ENCODE measurements at places on chromosomes 16 and 17.

GRCh38 chr16:4847774-4848587 is 700 bp downstream of the UBN1 start:
- no peak for DNase-seq

DNA sequence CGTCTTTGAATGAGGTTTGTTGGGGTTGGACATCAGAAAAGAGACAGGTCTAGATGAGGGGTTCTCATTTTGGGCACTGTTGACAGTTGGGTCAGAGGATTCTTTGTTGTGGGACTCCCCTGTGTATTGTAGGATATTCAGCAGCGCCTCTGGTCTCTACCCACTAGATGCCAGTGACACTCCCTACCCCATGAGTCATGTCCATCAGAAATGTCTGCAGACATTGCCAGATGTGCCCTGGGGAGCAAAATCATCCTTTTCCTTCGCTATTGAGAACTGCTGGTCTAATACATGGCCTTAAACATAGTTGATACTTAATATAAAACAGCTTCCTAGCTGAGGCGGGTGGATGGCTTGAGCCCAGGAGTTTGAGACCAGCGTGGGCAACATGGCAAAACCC is 3.1 kb downstream of the ABAT start:
- no peak for DNase-seq

- no peak for DNase-seq
Measured at GRCh38 chr16:21971856-21972255, 18.7 kb downstream of the UQCRC2 start.

DNA sequence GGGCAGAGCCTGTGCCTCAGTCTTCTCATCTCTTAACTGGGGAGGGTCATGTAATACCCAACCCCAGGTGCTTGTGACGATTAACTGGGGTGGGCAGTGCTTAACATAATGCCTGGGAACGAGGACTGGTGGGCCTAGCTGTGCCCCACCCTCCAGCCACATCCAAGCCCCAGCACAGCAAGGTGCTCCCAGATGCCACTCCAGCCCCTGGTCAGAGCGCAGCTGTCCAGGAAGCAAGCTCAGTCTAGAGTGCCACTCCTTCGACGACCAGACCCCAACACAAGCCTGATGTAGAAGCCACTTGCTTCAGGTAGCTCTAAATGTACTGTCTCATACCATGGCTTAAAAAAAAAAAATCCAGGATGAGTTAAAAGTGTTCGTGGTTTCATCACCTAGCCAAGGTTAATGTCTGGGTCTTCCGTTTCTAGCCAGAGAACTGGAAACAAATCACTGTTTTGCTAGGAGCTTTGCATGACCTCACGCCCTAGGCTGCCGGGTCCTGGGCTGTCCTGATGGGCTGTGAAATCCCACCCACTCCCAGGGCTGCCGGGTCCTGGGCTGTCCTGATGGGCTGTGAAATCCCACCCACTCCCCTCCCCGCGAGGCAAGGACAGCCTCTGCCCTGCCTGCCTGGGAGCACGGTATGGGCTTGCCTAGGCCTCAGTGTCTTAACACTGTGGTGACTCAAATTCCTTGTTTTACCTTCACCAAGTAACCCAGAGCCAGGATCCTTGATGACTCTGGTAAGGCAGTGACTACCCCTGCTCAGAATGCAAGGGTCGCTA is 7.7 kb downstream of the MIEF2 start:
- no peak for DNase-seq

GRCh38 chr16:25013751-25014499 is 1.2 kb downstream of the ARHGAP17 start:
- DNase-seq: no peak

- no peak for DNase-seq
Measured at GRCh38 chr16:8493972-8494371, 96.3 kb downstream of the TMEM114 start.

GRCh38 chr16:49854796-49855203 is 1.1 kb downstream of the ZNF423 start:
- no peak for DNase-seq

DNA sequence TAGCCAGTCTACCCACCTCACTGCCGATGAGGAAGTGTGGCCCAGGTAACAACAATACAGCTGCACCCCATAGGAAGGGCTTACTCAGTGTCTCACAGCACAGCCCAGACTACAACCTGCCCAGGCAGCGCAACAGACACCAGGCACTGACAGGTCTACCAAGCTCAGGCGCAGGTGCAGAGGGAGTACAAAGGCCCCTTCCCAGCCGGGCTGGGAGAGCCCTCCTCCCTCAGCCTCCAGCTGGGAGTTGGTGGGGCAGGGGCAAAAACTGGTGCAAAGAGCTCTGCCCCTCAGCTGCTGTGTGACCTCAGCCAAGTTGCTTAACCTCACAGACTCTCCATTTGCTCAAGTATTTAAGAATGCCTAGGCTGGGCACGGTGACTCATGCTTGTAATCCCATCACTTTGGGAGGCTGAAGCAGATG is 112.6 kb upstream of the LHX1 start:
- DNase-seq: no peak

- DNase-seq: no peak
Measured at GRCh38 chr16:86899151-86899550, 320.8 kb downstream of the FOXL1 start.

DNA sequence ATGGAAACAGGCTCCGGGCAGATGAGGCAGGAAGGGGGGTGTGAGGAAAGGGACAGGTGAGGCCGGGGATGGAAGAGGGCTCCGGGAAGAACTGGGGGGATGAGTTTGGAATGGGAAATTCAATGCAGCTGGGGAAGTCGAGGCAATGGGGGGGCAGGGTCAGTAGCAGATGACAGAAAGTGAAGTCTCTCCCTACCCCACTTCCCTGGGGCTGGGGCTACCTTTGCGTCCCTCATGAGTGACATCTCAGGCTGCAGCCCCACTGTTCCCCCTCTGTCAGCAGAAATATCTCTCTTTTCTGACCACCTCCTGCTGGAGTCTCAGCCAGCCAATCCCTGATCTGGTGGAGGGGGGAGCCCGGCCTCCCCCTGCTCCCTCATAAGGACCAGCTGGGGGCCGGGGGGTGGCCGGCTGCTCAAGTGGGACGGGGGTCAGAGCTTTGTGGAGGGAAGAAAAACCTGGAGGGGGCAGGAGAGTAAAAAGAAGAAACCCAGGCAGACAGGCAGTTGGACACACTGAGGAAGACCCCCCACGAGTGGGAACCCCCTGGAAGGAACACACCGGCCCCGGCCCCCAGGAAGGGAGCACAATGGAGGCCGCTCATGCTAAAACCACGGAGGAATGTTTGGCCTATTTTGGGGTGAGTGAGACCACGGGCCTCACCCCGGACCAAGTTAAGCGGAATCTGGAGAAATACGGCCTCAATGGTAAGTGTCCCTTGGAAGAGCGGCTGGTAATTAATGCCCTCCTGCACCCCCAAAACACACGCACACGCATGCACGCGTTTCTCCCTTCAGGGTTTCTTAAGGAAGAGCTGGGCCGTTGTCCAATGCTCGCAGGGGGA is at the start of gene ATP2A1:
Gene ATP2A1 (plus strand): TSS at position 406 of the 844 bp plus-strand sequence. CDS start 184 bp downstream, at position 590.
- DNase-seq: no peak

DNA sequence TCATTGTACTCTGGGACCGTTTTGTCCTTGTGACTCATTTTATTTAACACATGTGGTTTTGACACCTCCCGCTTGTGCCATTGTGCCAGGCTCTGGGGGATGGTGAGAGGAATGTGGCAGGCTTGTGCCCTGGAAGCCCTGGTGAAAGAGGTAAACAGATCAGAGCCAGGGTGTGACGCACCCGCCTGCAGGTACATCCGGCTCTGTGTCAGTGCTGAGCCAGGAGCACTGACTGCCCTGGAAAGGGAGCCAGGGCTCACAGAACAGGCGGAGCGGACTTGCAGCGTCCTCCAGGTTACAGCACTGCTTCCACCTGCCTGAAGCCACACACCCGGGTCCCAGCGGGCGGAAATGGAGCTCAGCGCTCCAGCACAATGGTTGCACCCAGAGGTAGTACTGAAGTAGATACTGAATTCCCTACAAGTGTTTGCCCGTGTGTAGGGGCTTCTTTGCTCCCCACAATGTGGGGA is 30.6 kb downstream of the CDRT15 start:
- DNase-seq: no peak

- DNase-seq: no peak
Measured at GRCh38 chr17:11331547-11332513, 90.8 kb downstream of the SHISA6 start.

Measured in NCI-H2227 treated with DMSO at 0.1 percent for 48 hours (cell line).